NCI-H748 treated with DMSO at 0.1 percent for 48 hours (cell line): ENCODE measurements at places on chromosomes 7 and 10.

- DNase-seq: no peak
Measured at GRCh38 chr10:11910102-11910501, 86.9 kb downstream of the PROSER2 start.

DNA sequence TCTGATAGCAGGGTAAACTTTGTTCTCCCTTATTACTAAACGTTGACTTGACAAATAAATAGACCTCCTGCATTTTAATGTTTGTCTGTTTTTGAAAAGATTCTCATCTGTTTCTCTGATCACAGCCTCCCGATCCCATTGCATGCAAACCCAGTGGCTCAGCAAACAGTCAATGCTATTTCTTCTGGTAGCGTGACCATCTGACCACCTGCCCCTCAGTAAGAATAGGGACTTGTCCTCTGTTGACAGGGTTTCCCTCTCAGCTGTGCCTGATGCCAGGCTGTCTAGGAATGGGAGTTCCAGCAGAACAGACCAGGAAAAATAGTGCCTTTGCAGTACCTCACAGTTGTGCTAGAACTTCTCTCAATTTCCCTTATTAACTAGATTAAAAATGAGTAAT, 40.7 kb upstream of the EBLN1 start:
- DNase-seq: no peak

DNA sequence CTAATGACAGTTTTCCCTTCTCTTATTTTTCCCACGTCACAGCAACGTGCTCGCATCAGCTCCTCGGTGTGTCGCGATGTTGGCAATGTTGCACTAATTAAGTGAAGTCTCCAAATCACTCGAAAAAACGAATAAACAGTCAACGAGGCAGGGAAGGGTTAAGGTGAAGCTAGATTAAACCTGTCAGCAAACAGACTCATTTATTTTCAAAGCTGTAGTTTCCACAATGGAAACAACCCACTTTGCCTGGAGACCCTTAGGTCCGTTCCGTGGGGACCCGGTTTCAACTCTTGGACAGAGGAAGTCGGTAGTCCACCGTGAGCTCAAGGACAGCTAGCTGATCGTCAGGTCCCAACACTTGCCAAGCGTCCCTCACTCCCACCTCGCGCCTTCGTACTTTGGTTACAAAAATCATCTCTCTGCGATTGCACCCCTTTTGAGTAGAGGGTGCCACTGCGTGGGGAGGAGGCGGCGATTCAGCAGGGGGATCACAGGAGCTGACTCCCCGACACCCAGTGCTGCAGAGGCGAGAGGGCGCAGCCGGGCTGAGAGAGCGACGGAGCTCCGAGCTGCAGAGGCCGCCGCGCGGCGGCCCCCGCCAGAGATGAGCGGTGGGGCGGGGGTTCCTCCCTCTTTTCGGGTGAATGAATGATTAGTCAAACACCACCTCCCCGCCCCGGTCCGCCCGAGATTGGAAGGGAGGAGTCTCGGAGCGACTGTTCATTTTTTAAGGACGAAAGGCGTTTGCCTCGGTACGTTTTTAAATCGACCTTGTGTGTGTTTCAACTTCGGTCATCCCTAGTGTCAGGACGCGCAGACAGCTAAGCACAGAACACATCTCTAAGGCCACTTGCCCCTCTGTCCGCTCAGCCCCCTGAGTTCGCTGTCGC, 1.3 kb upstream of the BMPER start:
- no peak for DNase-seq

- peak; percentile 58 for DNase-seq
Measured at GRCh38 chr7:15688911-15689310, 2.4 kb upstream of the MEOX2 start.

DNA sequence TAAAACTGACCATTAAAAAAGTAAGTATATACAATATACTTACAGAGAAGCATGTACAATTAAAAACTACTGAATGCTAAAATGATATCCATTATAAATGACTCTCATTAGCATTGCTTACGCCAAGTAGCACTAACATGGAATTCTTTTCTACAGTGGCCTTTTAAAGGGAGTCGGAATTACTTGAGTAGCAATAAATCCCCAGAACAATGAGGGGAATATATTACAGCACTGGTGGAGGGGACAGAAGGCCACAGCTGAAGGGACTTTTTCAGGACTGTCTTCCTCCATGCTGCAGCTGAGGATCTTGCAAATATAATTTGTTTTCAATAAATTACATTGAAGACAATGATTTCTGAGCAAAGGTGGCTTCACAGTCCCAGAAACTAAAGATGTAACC, 97.0 kb downstream of the ALOX5 start:
- DNase-seq: no peak

- no peak for DNase-seq
Measured at GRCh38 chr7:156116514-156117215, 304.4 kb upstream of the SHH start.

DNA sequence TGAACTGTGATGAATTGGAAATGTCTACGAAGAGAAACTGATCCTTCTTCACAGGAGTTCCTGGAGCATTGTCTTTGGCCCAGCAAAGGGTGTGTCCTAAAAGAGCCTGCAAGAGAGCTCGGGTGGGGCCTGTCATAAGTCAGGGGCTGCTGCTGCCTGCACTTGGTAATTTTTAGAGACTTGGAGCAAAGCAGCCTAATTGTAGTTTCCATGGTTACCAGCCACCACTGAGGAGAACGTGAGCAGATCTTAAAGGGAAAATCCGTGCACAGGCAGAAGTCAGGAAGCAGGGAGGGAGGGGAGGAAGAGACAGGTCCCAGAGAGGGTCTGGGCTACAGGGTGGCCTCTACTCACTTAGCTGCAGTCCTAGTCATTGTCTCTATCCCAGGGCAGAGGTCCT, 463.6 kb downstream of the PLXNA4 start:
- no peak for DNase-seq

- no peak for DNase-seq
Measured at GRCh38 chr7:16422103-16422435, 731 bp upstream of the CRPPA start.

GRCh38 chr10:30447125-30447799, 13.3 kb downstream of the MAP3K8 start:
- DNase-seq: no peak

DNA sequence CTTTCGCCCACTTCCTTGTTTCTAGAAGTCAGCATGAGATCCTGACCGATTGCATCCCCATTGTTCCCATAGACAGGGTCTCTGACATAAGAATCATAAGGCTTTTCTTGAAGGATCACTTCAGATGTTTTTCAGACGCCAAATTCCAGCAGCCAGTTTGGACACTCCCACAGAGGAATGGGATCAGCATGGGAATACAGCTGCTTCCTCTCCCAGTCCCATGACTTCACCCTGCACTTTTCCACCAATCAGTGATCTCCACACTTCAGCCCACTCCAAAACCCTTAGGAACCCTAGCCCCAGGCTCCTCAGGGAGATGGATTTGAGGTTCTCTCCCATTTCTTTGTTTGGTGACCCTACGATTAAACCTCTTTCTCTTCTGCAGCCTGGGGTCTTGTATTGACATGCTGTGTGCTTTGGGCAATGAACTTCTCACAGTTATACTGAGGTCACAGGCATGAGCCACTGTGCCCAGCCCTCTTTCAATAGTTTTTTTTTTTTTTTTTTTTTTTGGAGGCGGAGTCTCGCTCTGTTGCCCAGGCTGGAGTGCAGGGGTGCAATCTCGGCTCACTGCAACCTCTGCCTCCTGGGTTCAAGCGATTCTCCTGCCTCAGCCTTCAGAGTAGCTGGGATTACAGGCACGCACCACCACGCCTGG, 52.8 kb upstream of the CHST3 start:
- no peak for DNase-seq
